Suppressor macrophage (primary cell): ENCODE measurements at places on chromosomes 16 and 17.

- peak; percentile 42 for DNase-seq
Measured at GRCh38 chr17:42980766-42981397, 517 bp downstream of the RUNDC1 start.

DNA sequence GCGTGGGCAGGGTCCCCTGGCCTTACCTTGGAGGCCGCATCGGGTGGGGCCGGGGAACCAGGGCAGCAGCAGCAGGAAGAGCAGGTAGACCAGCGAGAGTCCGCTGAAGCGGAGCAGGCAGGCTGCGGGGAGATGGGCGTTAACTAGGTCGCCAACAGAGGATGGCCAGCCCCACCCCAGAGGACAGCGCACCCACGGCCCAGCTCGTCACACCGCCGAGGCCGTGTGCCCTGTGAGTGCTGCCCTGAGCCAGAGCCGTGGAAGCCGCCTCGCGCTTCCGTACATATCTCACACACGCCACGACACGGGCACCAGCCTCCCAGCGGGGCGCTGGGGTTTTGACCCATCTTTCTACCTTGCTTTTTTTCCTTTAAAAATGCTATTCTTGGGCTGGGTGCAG is 35.7 kb downstream of the PIEZO1 start:
- DNase-seq, result no peak

DNA sequence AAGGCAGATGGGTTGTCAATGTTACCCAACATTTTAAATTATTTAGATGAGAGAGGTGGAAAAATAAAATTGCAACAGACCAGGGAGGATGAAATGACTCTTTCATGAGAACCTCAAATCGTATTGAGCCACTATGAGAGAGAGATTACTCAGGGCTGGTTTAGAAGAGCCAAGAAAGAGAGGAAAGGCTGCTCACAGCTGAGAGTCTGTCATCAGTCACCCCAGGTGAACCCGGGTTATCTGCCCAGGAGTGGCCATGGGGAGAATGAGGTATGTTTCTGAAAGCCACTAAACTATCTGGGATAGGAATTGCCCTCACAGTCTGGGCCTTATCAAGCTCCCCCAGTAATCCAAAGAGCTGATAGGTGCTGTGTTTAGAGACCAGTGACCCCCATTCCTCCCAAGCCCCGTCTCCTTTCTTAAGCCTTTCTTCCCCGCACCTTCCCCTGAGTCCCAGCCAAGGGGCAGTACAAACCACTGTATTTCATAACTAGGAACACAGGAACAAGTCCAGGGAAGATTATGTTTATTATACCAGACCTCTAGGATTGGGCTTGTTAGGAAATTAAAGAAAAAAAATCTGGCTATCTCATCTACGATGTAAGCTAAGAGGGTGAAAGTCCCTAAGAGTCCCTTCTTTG is 158.9 kb upstream of the NOL11 start:
- DNase-seq, result no peak

GRCh38 chr17:42548070-42548837 is 4.5 kb upstream of the HSD17B1 start:
- no peak for DNase-seq

DNA sequence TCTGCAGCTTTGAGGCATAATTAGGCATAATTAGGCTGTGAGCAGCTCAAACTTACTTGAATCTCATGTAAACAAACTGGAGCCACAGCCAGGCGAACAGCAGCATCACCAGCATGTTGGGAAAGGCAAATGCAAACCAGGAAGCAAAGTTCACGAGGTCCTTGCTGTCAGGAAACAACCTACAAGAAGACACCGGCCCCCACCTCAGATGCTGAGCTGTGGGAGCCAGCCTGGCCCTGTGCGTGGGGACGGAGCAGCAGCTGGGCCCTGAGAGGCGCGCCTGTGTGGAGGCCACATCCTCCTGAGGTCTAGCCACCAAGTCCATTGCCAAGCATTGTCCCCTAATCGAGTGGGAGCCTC is 12.2 kb downstream of the SLC13A5 start:
- no peak for DNase-seq

DNA sequence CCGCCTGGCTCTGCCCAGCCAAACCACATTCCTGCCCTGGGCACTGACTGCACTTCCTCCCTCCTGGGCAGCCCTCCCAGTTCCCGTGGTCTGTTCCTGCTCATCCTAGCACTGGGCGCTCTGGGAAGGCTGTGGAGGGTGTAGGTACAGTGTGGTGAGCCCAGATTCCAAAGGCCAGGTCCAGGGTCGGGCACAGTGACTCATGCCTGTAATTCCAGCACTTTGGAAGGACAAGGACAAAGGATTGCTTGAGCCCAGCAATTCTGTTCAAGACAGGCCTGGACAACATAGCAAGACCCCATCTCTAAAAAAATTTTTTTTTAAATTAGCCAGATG is 30.6 kb downstream of the C16orf74 start:
- DNase-seq, result no peak

DNA sequence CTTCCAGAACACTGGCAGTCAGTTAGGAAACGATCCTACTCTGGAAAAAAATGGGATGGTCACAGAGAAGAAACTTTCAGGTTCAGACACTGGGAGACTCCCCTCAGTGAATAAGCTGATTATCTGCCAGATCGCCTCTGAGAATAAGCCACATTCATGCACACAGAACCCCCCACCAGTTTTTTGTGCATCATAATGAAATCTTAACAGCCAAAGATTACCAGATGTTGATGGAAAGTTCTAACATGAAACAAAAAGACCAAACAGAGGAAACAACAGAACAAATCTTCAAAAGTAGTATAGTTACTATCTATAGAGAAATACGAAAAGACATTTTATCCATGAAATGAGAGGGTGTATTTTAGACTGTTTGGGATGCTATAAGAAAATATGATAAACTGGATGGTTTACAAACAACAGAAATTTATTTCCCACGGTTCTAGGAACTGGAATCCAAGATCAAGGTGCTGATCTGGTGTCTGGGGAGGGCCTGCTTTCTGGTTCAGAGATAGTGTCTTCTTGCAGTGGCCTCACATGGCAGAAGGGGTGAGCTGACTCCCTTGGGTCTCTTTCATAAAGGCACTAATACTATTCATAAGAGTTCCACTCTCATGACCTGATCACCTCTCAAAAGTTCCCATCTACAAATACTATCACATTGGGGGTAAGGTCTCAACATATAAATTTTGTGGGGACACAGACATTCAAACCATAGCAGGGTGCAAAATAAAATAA is 8.0 kb upstream of the AMZ2 start:
- DNase-seq, result no peak

DNA sequence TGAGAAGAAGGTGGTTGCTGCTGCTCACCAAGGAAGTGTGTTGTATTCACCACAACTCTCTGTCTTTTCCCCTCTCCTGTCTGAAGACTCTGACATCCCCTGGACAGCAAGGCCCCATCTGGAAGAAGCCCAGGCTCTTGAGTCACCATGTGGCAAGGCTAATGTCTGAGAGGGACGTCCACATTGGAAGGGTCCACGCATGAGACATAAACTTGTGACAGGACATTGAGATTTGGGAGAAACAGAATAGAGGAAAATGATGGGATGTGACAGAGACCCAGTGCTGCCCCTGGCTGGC is 176.5 kb downstream of the IRF8 start:
- no peak for DNase-seq

GRCh38 chr17:82285141-82285540 is 11.6 kb upstream of the CSNK1D start:
- no peak for DNase-seq

- peak; percentile 92 for DNase-seq
Measured at GRCh38 chr17:7133424-7133823, 18.8 kb upstream of the ASGR2 start.

DNA sequence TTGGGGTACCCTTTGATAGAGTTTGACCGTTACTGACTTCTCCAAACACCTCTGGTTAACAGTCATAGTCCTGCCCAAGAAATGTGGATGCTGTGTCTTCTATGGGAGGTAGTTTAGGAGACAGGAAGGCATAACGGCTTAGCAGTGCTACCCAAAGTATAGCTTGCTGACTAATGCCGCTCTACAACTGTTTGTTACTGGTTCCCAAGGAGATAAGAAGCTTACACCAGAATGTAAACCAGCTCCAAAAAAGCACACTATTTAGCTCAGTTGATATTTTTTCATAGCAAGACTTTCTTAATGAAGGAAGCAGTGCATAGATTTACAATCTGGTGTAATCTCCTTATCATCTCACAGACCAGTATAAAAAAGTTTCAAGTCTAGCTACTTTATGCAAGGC is 95.7 kb downstream of the HS3ST3B1 start:
- no peak for DNase-seq

GRCh38 chr16:64808474-64808873 is 313.4 kb downstream of the CDH11 start:
- DNase-seq, result no peak

- DNase-seq, result no peak
Measured at GRCh38 chr17:71503710-71504465, 616.9 kb upstream of the SOX9 start.

GRCh38 chr17:68514831-68515635 is 2.8 kb downstream of the PRKAR1A start:
- peak; percentile 45 for DNase-seq

DNA sequence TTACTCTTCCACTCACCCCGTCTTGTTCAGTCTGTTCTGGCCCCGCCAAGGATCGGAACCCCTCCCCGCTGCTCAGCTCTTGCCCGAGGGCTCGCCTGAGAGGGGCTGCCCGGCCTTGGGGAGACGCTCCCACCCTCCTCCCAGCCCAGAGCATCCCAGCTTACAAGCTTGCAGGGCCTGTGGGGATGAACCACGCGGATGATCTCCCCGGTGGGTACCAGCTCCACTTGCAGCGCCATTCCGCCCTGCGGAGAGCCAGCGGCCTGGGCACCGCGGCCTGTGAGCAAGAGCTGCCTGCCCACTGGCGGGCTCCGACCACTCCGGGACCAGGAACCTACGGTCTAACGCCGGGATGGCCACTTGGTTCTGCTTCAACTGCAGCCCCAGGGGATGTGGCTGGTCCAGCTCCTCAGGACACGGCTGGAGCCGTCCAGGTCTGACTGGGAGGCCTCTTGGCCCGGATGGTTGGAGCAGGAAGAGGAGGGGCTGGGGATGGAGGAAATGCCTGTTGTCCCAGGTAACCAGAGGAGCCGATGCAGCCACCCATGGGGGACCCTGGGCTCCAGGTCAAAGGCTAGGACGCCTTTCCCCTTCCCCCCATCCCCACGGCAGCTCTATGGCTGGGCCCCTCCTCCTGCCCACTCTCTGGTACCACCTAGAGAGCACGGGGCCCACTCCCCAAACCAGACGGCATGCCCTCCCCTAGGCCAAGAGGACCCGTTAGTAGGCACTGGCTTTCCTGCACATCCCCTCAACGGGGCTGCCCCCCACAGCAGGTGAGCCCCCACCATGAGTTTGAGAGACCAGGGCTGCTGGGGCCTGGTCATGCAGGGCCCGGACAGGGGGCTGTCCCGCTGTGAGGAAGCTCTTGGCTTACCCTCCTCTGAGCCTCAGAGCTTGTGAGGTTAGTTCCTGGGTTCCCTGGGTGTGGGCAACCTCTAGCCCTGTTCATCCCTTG is at the start of gene MYO1C:
Gene MYO1C (minus strand): TSS at position 438 of the 958 bp plus-strand sequence. CDS start 199 bp downstream, at position 239.
- no peak for DNase-seq

DNA sequence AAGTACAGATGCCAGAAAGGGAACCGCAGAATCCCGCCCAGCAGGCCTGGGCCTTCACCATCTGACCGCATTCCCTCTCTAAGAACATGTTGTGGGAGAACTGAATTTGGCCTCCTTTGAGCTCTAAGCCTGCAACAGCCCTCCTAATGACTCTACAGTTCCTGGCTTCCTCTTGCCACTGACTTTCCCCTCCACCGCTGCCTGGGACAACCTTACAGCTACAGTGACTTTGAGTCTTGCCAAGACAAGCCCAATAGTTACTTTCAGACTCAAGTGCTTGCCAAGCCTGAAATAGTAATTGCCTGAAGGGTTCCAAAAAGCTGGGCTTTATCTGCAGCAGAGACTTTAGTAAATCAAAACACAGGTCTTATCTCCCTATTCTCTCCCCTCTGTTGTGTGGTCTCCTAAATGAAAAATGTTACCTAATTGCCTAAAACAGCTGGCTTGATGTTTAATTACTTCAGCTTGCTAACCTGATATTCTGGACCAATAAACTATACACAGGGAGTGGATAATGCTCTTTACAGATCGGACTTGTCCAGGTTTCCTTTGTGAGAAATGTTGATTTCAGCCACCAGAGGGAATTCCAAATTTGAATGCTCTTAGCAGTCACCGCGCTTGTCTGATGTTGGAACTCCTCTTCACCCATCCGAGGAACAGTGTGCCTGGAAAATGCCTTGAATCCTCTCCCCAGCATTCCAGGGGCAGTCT is 85.1 kb upstream of the TBX2 start:
- no peak for DNase-seq

DNA sequence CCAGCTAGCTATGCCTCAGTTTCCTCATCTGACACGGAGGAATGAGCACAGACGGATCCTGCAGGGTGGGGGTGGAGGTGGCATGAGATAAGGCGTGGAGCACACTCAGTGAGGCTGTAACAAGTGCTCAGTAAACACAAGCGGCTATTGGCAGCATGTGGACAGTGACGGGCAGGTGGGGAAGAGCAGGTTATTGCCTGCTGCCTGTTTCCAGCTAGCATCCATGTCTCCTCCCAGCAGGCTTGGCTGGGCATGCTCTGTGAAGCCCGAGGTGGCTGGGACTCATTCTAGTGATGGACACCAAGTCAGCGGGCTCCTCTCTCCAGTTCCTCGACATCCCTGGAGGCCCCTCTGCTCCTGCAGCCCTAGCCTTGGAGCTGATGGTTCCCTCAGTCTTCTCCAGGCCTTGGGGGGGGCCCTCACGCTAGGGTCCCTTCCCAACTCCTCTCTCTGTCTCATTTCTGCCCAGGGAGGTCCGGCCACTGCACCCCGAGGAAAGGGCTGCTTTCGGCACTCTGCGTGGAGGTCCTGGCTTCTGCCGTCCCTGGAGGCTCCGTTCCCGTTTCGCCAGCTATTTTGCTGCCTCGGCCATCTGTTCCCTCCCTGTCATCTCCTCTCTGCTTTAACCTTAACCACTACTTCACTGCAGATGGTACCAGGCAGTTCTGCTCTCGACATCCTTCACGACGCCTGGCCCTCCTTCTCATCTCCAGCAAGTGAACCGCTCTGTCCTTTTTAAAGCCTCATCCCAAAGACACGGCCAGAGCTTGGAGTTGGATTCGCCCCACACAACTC is 6.2 kb downstream of the RTN4RL1 start:
- DNase-seq, result no peak

DNA sequence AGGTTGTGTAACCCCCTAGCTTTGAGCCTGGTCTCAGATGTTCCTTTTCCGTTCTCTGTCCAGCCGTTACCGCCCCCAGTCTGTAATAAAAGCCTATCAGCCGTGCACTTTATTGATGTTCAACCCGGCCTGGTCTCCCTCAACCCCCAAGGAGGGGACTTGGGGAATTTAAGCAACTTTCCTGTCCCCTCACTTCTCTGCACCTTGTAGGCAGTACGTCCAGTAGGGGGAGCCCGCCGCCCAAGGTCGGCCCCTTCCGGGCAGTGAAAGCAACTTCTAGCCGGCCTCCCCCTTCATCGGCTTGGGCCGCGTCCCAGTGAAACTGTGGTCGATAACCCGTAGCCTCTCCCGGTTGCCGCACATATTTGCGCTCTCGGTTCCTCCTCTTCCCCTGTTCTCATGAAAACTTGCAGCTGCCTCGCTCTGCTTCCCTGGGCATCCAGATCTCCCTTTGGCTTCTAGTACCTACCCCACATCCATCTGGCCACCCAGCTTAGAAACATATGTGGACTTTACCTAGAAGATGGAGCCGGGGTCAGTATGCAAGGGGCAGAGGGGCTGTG is 7.9 kb downstream of the PNPO start:
- peak; percentile 94 for DNase-seq
